ENCODE measurements at places on chromosomes 11 and 22.
A peak's percentile ranks its signal among the peaks of the same experiment; 100 is the strongest.

DNA sequence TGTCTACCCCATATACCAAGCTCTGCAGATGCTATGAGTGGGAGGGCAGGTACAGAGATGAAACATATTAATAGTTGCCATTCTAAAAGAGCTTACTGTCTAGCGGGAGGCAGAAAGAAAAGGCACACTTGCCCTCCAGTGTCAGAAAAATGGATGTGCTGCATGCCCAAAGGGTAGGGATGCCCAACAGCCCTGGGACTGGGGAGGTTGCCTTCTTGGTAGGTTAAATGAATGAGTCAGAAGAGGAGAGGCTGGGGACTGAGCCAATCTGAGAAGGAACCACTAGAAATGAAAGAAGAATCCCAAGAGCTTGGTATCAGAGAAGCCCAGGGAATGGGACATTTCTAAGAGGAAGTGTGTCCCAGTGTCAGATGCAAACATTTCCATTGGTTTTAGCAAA lies 1.2 kb downstream of the BIRC3 start:
- DNase-seq = no peak

DNA sequence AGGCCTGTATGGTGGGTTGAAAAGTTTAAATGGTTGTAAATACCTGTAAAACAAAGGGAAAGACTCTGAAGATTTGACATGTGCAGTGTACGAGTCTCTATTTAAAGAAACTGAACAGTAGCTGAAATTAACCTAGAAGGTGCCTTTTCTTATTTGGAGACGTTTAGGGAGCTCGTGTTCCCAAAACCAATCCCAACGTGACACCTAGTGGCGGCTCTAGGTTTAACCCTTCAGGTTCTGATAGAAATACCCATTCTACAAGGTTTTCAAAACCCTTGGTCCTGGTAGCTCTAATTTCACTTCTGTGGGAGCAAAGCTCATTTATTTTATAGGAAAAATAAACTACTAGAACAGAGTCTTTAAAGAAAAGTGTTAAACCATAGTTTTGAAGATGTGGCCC lies 258.3 kb downstream of the LRRC4C start:
- DNase-seq = peak; percentile 74

DNA sequence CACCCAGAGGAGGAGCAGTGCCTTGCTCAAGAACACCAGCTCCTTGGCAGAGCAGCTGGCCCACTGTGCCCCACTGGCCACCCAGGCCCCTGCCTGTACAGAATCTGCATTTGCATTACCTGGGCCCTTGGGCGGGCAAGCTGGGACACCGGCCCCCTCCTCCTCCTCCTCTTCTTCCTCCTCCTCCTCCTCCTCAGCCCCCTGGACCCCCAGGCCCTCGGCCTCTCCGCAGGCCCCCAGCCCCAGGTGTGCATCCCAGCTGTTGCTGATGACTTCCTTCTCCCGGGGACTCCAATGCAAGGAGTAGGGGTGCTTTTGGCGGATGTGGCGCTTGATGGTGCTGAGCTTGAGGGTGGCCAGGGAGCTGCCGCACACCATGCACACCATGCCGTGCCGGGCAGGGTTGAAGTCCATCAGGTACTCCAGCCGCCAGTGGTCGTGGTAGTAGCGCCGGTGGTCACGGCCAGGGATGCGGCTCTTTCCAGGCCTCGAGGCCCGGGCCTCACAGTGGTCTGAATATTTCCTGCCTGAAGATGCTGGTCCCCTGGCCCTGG lies 2.8 kb downstream of the ZFTA start:
- no peak for DNase-seq

DNA sequence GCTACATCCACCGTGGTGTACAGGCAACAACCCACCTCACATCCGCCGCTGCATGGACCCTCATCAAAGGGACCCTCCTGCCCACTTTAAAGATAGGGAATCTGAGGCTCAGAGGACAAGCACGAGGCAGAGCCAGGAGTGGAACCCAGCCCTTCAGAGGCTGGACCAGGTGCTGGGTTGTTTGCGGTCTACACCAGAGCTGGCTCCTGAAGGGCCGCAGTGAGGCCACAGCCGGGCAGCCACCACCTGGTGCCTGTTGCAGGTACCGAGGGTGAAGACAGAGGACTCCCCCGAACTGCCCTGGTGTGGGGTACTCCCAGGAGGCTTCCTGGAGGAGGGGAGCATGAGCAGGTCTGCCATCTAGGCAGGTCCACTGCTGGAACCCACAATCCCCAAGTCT lies 78.8 kb downstream of the DHCR7 start:
- no peak for DNase-seq

GRCh38 chr11:3775736-3776406 lies 21.5 kb downstream of the NUP98 start:
- DNase-seq = no peak

GRCh38 chr22:23036684-23037428 lies 33.5 kb upstream of the GNAZ start:
- peak; percentile 91 for DNase-seq

DNA sequence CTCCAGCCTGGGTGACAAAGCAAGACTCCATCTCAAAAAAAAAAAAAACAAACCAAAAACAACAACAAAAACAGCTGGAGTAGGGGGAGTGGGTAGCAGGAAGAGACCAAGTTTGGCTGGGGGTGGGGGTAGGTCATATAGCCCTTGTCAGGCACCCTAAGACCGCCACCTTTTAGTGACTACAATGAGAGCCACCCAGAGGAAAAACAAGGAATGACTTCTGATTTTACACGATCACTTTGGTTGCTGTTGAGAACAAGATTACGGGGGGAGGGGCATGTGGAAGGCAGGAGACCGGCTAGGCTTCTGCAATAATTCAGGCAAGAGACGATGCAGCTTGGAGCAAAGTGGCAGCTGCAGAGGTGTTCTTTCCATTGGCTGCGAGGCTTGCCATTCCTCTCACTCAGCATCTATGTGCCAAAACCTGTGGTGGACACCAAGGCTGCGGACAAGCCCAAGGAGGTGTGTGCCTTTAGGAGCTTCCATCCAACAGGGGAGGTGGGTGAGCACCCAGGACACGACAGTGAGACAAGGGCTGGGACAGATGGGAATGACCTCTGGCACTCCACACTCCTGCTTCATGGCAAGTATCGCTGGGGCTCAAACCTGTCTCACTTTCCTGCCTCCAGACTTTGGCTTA lies 1.7 kb downstream of the RPS19BP1 start:
- peak; percentile 82 for DNase-seq

DNA sequence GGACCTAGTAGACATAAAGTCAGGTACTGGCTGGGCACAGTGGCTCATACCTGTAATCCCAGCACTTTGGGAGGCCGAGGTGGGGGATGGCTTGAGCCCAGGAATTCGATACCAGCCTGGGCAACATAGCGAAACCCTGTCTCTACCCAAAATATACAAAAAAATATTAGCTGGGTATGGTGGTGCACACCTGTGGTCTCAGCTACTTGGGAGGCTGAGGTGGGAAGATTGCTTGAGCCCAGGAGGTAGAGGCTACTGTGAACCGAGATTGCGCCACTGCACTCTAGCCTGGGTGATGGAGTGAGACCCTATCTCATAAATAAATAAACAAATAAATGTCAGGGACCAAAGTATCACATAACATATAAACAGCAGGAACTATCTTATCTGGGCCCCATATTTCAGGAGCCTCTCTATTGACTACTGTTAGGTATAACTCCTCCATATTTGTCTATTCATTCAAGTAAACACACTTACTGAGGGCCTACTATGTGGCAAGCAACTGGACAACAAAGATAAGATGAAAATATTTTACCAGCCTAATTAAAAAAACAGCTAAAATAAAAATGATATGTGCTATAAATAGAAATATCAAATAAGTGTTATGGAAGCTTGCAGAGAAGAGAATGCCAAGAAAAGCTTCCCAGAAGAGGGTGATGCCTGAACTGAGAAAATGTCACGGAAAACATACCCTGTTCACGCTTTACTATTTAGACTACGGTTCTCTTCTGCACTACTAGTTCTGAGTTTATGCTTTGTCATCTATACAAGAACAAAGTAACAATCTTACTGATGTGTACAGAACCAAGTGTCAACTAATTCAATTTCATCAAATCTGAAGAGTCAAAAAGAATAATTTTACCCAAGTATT lies 2.0 kb downstream of the NUP98 start:
- DNase-seq = no peak

DNA sequence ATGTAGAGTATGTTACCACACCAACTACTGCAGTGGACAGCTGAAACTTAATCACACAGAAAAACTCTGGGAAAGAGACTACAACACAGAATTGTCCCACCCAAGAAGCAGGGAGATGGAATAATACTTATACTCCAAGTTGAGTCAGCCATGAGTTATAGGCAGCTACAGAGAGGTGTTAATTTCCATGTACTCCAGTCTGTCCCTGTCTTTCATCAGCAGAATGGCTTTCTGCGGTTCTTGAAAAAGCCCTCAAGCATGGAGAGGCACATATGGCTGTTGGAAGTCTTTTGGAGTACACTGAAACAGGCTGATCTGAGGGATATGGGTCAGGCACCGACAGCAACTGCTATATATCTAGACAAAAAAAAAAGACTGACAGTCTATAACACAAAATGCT lies 219.5 kb downstream of the DLG2 start:
- DNase-seq = peak; percentile 3

DNA sequence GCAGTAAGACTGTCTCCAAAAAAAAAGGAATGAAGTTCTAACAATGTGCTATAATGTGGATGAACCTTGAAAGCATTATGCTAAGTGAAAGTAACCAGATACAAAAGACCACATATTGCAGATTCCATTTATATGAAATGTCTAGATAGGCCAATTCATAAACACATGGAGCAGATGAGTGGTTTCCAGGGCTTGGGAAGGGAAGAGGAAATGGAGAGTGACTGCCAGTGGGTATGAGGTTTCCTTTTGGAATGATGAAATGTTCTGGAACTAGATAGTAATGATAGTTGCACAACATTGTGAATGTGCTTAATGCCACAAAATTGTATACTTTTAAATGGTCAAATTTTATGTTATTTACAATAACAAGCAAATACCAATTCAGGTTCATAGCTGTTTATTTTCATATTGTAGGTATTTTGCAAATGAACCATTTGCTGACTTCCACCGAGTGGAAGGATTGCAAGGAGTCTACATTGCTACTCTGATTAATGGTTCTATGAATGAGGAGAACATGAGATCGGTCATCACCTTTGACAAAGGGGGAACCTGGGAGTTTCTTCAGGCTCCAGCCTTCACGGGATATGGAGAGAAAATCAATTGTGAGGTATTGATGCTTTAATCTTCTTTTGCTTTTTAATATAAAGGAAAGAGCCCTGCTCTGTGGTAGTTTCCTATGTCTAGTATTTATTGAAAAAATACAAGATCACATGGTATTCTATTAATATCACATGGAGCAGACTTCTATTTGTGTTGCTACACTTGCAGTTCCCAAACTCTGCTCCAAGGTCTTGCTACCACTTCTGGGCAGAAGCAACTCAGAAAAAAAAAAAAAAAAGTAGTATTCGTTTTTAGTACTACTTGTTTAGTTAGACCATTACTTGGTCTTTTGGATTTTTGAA lies 67.7 kb upstream of the SORL1-AS1 start:
- DNase-seq = no peak

- DNase-seq = no peak
Measured at GRCh38 chr22:48822278-48823233, 1005.1 kb downstream of the BRD1 start.

DNA sequence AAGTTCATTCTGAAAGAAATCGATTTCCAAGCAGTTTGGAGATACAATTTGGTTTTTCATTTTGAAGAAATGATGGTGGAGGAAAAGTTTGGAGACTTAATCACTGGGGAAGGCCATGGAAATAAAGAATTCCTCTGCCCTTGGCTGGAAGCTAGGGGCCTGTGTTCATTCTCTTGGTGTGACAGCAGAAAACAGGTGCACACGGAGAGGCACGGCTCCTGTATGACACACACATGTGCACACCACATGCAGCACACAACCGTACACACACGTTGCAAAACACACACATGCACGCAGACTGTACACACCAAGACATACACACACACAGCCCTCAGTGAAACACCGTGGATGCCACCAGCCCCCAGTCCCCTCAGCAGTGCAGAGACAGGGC lies 64.2 kb downstream of the CYTH4 start:
- no peak for DNase-seq

DNA sequence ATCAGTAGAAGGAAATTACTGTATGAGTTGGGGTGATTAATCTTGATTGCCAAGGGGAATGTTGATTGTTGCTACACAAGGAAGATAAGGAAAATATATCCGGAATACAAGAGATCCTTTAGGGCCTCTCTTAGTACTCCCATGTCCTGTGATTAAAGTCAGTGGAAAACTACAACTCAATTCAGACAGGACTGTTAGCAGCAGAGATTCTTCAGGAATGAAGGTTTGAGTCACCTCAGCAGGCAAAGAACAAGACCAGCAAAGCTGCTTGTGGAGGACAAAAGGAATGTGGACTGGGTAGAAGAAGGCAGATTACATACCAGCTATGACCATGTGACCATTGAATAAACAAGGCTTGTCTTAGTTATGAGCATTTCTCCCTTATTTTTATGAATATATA lies 478.2 kb downstream of the BUD13 start:
- DNase-seq = no peak

GRCh38 chr11:112270551-112271180 lies 10.0 kb upstream of the PLET1 start:
- DNase-seq = no peak

DNA sequence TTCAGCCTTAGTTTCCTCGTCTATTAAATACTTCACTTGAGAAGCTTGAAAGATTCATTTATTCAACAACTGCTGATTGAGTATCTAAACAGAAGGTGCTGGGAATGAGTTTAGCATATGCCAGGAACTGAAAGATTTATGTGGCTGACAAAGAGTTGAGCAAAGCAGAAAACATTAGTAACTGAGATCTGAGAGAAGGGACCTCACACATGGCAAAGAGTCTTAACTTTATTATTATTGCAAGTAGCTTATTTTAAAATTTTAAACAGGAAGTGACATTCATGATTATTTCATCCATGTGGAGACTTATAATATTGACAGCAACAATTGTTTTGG lies 133.6 kb downstream of the CASP12 start:
- peak; percentile 9 for DNase-seq
